ENCODE measurements at places on chromosomes 16 and 17. TPM values are rescaled to one million over a fixed set of nuclear protein-coding genes. Genes with fewer than 3 reads are reported as not detected.

DNA sequence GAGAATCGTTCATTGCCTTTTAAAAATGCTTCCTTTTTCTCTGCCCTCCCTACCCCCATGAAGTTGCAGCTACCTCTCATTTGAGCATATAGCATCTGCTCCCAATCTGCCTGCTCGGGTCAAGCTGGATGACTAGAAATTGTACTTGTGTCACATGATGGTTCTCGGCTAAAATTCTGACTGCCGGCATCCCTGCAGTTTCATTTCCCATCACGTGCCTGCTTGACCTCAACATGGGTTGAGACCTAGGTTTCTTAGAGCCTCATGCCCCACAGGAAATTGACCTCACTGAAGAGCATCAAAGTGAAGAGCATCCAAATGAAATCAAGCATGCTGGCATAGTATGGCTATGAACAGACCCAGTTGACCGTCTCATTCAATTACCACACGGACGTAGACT is 581.6 kb upstream of the PSMD7 start:
- no peak for DNase-seq
- no peaks in the 10 kb centered on the region for H3K4me1 ChIP-seq
- H3K36me3 ChIP-seq, result no peaks in the 10 kb centered on the region
- no peak overlapping the region for H3K27ac ChIP-seq
- H3K4me3 ChIP-seq, result no peak overlapping the region

MPP2 gene
- polyA plus RNA-seq, result 1.6 TPM

SPEM1 gene
- not detected for polyA plus RNA-seq

DNA sequence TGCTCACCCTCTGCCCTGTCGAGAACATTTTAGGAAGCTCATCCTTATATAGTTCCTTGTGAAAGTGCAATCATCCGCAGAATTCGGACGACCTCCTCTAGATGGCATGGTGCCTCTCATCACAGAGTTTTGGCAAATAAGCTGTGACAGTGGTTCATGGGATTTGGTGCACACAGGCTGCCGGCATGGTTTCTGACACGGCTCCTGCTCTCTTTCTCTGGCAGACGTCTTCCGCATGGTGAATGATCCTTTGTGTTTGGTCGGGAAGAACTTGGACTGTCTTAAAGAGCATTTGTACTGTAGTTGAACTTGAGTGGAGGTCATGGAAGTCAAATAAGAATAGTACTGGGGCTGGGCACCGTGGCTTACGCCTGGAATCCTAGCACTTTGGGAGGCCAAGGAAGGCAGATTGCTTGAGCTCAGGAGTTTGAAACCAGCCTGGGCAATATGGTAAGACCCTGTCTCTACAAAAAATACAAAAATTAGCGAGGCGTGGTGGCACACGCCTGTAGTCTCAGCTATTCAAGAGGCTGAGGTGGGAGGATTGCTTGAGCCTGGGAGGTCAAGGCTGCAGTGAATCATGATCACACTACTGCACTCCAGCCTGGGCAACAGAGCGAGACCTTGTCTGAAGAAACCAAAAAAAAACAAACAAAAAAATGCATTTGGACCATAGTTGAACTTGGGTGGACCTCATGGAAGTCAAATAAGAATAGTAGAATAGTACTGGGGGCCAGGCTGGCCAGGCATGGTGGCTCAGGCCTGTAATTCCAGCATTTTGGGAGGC is 34.7 kb upstream of the NAT9 start:
- no peak overlapping the region for H3K27ac ChIP-seq
- H3K4me1 ChIP-seq, result no peaks in the 10 kb centered on the region
- no peaks in the 10 kb centered on the region for H3K36me3 ChIP-seq

GRCh38 chr17:6269478-6269877 is 165.4 kb downstream of the AIPL1 start:
- H3K27me3 ChIP-seq, result no peaks in the 10 kb centered on the region
- no peak overlapping the region for H3K27ac ChIP-seq
- DNase-seq, result peak; percentile 80
- H3K36me3 ChIP-seq, result no peaks in the 10 kb centered on the region
- H3K4me1 ChIP-seq, result no peaks in the 10 kb centered on the region
- no peak overlapping the region for H3K4me3 ChIP-seq

ADAD2 gene
- polyA plus RNA-seq, result 4.3 TPM

DNA sequence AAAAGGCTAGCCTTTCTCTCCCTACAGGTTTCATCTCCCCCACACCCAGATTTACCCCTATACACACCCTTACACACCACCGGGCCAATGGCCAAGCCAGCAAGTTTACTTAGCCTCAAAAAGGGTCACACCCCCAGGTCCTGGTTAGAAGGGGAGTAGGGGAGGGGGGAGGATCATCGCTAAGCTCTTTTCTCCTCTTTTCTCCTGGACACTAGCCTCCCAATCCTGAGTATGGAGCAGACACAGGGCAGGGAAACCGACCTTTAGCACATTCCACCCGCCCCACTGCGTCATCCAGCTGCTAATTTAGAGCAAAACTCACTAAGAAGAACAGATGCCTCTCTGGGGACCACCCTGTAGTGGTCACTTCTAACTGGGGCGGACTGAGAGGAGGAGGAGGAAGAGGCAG is 4.4 kb downstream of the ACLY start:
- H3K27ac ChIP-seq, result no peak overlapping the region
- H3K4me1 ChIP-seq, result peaks cover 37% of the 10 kb centered on the region
- no peak overlapping the region for H3K4me3 ChIP-seq
- H3K36me3 ChIP-seq, result peaks cover 47% of the 10 kb centered on the region
- DNase-seq, result no peak

GRCh38 chr17:2450016-2450650 is 49.3 kb upstream of the MNT start:
- no peaks in the 10 kb centered on the region for H3K4me1 ChIP-seq
- H3K27me3 ChIP-seq, result no peaks in the 10 kb centered on the region
- DNase-seq, result no peak
- H3K4me3 ChIP-seq, result no peak overlapping the region

GRCh38 chr17:77836557-77837041 is 121.9 kb upstream of the TNRC6C start:
- no peaks in the 10 kb centered on the region for H3K27me3 ChIP-seq
- DNase-seq, result no peak
- peaks cover 38% of the 10 kb centered on the region for H3K4me1 ChIP-seq
- H3K4me3 ChIP-seq, result no peak overlapping the region

DNA sequence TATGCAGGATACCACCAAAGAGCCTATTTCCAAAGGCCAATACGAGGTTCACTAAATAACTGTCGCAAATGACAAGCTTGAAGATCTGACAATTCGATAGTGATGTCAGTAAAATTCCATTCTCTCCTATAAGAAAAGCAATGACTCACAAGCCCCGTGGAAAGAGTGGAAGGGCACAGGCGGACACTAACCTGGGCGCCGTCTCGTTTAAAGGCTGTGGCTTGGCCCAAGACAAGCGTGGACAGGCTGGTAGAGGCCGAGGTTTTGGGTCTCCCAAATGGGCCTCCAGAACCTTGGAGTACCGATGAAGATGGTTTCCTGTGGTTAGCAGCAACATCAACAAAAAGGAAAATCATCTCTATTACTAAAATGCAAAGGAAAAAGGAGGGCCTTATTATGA is 16.5 kb upstream of the SLC38A8 start:
- no peak overlapping the region for H3K27ac ChIP-seq
- no peak for DNase-seq
- no peak overlapping the region for H3K4me3 ChIP-seq
- no peaks in the 10 kb centered on the region for H3K27me3 ChIP-seq
- H3K4me1 ChIP-seq, result peaks cover 9% of the 10 kb centered on the region
- H3K36me3 ChIP-seq, result peaks cover 100% of the 10 kb centered on the region
